ENCODE measurements at places on chromosomes 2 and 18.

- no peak for DNase-seq
Observed at GRCh38 chr18:44539926-44540325, 140.8 kb upstream of the SETBP1 start.

DNA sequence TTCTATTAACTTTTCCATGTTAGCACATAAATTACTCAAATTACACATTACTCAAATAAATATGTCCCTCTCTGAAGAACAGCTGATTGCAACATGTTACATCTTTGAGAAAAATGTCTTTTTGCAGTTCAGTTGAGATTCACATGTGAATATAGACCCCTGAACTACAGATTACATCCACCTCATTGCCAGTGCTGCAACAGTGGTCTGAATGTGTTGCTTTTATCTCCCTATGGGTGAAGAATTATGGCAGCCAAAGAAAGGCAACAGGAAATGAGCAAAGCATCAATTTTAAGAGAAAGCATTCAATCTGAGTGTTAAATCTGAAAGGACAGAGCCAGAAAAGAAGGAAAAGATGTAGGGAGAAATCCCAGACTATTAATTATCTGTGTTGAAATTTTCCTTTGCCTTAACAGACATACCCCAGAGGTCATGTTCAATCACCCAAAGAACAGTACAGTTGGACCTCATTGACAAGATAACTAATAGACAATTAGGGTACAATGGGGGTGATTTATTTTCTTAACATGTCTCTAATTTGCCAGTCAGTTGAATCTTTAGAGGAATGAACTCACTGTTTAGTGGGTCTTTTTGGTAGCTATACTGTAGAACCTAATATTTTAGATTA is 620.2 kb downstream of the CPS1 start:
- no peak for DNase-seq

GRCh38 chr2:45435316-45435715 is 175.8 kb downstream of the SRBD1 start:
- DNase-seq: peak; percentile 94

DNA sequence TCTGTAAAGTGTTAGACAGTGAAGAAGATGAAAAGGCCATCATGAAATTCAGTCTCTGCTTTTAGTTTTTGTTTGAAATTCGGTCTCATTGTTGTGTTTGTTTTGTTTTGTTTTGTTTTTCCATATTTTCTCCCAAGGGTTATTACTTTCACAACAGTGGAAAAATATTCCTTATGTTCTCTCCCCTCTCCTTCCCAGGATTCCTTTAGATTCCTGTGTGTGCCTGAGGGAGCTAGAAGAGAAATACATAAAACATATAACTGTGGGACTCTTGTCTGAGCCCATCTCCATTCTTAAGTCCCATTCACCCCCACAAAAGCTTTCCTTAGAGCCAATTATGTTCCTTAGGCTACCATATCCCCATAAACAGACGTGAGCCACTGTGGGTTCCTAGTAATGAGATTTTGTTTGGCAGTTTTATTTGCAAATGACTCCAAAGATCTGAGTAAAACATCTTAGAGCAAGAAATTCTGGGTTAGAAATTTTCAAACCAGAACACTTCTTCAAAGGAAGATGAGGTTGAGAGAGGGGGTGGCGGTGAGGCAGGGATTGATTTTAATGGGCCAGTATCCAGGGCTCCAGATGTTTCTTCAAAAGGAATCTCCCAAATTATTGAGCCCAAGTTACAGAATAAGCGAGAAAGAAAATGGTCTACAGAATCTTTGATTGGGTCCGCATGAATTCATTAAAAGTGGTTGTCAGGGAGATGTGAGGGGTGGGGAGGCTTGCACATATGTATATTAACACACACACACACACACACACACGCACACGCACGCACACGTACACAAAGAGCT is 157.8 kb upstream of the TNP1 start:
- no peak for DNase-seq

DNA sequence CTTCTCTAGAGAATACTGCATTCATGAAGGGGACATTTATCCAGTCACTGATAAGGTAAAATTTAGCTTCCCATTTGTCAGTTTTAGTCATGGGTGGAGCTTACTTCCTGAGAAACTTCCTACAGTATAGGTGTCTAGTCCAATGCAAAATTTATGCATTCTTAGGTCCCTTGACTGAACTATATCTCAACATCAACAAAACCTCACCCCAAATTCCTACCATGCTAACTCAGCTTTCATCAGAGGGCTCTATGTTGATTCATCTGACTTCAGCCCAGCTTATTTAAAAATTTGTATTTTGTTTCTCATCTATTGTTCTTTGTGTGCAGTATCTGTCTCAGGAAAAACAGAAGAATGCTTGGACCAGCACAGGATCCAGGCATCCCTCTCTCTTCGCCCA is 296.4 kb upstream of the ACVR2A start:
- DNase-seq: no peak

- peak; percentile 58 for DNase-seq
Observed at GRCh38 chr18:23276451-23276850, 141.2 kb downstream of the CABLES1 start.

DNA sequence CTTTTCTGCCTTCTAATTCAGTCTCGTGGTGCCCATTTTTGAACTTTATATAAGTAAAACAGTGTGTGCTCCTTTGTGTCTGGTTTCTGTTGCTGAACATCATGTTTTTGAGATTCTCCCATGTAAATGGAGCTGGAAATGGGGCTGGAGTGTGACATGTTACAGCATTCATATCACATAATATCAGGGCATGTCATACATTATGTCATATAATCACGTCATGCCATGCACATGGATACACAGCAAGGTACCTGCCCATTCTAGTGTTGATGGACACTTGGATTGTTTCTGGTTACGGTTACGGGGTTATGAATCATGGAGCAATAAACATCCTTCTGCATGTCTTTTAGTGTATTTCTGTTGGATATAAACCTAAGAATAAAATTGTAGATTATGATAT is 117.1 kb upstream of the MYT1L start:
- no peak for DNase-seq

DNA sequence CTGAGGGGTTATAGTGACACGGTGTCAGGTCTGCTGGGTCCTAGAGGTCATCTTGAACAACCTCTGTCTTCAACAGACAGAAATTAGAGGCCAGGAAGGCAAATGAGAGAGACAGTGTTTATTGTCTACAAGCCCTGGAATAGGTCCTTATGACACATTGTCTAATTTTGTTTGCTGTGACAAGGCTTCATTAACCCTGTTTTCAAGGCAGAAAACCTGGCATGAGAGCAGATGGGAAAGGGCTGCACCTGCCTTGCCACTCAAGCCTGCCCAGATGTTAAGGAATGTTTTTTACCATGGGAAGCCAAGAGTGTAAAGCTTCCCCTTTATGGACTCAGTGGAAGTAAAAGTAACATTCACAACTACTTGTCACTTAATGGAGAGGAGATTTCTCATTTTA is 275.3 kb downstream of the KCNS3 start:
- DNase-seq: no peak

DNA sequence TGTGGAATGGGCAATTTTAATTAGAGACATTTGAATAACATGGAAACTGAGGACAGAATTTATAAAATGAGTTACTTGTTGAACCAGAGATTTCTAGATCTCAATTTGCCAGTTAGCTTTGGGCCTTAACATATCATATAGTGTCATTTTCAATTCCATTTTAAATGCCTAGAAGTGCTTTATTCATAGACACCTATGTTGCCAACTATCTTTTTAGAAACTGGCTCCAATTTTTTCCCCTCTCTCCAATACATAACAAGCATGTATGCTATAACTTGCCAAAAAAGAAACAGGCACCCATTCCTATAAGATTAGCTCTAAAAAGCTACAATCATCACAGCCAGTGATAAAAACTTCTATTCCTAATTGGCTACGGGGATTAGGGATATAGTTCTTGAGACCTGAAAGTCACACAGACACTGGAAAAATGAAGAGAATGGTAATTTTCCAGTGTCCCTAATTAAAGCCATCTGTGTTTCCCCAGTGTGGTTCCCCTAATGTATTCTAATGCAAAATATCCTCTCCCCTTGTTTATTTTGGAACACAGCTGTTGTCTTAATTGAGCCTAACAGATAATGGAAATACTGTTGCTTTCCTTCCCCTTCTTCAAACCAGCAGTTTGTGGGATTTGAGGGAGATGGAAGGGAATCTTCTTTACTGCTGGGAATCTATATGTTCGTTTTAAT is 205.5 kb upstream of the FSHR start:
- DNase-seq: no peak

GRCh38 chr2:6109831-6110230 is 417.6 kb downstream of the SOX11 start:
- DNase-seq: no peak

- DNase-seq: no peak
Observed at GRCh38 chr2:191968120-191968519, 121.2 kb upstream of the CAVIN2 start.

DNA sequence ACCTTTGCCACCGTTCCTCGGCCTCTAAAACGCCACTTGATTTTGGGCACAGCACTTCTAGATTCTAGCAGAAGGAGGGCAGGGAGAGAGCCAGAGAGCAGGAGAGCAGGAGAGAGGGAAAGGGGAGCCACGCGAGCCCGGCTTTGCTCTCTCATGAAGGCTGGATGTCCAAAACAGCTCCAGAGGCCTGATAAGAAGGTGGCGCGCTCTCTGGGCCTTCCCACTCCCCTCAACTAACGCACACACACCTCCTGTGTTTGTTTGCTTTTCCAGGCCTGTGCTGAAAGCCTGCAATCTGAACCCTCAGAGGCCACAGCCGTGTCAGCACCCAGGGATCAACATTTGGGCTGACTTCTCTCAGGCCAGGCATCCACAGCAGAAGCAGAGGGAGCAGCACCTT is 184.8 kb upstream of the SOX11 start:
- no peak for DNase-seq

GRCh38 chr2:112793449-112793978 is 9.2 kb upstream of the IL1A start:
- DNase-seq: peak; percentile 29

DNA sequence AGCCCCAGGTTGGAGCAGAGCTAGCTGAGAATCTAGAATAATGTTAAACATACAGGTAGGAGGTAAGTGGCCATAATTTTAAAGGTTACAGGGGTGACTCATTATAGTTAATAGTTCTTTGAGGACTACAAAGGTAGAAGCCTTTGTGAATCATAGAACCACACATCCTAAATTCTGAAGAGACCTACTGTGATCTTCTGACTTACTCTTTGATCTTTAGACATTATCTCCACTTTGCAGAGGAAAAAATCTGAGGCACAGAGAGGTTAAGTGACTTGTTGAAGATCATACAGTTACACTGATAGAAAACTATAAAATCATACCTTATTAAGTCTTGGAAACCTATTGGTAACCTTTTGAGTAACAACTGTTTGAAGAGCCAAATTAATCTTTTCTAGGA is 1051.3 kb upstream of the NRXN1 start:
- no peak for DNase-seq

DNA sequence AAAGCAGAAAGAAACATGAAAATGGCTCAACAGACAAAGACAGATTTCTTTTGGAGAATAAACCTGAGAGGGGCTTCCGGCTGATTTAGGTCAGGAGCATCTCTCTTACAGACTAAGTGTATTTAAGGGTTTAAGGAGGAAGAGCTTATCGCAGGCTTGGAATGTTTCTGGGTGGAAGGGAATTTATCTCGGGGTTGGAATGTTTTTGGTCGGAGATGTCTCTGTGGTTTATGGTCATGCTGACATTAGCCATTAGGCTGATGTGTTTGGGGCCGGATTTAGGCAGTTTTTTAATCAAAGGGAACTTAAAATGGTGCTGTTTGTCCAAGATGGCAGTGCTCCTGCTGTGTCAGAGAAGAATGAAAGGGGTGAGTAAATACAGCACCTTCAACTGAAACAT is 14.4 kb upstream of the PSMA8 start:
- DNase-seq: no peak

GRCh38 chr18:67410075-67411070 is 106.1 kb downstream of the DSEL start:
- DNase-seq: no peak
